ENCODE measurements at places on chromosomes 1 and 21.

DNA sequence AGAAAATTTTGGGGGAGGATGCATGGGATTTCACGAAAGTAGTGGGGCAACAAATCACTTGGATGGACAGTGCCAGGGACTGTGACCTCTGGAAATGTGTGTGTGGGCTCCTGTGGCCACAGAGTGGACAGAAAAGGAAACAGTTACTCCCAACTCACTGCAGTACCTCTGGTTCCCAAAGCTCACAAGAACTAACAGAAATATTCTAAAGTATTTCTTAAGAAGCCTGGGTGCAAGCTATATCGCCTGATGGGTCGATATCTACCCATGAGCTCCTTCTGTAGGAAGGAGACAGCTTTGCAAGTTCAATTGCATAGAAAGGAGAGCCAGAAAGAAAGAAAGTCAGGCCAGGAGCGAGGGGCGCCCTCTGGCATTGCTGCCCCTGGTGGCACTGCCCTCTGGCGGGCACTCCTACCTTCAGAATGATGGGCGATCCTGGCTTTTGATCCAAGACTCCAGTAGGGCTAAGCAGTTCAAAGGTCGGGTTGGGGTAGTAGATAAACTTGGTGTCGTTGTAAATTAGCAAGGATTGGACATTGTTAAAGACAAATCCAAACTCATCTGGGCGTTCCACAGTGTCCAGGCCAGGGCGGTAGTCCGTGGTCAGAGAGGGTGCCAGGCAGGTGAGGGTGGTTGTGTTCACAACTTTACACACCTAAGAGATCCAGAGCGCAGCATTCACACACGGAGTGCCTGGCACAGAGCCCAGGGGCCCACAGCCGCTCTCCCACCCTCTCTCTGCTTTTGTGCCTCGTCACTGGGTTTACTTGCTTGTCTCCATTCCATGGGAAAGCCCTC is 134.7 kb upstream of the CD34 start:
- DNase-seq, result no peak

DNA sequence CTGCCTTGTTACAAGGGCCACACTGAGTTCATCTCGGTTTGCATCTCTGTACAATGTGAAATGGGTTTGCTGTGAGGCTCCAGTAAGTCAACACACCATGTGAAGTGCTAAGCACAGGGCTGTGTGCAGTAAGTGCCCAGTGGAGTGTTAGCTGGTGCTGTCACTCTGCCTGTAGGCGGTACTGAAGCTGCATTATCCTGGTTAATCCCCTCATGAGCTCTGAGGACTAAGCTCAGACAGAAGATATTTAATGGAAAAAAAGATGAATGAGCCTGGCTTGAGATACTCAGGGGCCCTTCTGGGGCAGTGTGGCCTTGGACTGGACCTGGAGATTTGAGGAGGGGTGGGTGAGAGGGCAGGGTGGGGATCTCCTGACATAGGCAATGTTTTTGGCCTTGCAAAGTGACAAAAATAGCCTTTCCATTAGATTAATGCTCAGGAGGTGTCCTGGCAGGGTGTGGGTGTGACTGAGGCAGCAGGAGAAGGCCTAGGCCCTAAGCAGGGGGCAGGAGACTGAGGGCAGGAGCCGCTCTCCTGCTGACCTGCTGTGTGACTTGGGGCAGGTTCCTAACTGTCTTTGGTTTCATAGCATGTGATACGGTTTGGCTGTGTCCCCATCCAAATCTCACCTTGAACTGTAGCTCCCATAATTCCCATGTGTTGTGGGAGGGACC is 570.5 kb downstream of the PTPRU start:
- DNase-seq, result no peak

GRCh38 chr1:175338387-175339135 is 146.0 kb upstream of the KIAA0040 start:
- DNase-seq, result peak; percentile 60

GRCh38 chr1:147541672-147542568 is 619 bp downstream of the BCL9 start:
- peak; percentile 43 for DNase-seq

DNA sequence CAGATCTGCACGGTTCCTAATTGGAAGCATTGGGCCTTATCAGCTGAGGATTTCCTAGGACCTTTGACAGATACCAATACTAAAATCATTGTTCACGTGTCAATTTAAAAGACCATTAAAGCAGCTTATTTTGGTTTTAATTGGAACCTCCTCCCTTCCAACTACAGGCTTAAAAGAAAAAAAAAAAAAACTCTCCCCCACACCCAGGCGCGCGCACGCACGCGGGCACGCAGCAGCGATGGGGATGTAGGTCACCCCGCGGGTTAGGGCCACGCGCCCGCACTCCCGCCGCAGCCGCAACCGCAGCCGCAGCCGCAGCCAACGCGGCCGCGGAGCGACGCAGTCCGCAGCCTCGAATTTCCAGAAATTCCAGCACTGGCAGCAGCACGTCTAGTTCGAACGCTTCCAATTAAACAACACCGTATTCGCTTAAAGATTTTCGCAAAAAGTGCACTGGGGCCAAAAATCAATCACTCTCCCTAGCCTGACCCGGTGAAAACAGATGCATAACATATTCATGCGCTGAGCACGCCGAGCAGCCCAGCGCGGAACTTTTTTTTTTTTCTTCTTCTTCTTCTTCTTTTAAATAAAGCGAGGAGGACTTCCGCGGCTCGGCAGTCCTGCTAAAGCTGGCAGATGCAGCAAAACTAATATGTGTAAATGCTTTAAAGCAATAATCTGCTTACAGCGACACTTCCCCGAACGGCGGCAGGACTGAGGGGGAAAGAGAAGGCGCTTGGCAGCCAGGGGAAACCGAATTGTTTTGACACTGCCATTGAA is 13.3 kb upstream of the BARHL2 start:
- DNase-seq, result no peak

DNA sequence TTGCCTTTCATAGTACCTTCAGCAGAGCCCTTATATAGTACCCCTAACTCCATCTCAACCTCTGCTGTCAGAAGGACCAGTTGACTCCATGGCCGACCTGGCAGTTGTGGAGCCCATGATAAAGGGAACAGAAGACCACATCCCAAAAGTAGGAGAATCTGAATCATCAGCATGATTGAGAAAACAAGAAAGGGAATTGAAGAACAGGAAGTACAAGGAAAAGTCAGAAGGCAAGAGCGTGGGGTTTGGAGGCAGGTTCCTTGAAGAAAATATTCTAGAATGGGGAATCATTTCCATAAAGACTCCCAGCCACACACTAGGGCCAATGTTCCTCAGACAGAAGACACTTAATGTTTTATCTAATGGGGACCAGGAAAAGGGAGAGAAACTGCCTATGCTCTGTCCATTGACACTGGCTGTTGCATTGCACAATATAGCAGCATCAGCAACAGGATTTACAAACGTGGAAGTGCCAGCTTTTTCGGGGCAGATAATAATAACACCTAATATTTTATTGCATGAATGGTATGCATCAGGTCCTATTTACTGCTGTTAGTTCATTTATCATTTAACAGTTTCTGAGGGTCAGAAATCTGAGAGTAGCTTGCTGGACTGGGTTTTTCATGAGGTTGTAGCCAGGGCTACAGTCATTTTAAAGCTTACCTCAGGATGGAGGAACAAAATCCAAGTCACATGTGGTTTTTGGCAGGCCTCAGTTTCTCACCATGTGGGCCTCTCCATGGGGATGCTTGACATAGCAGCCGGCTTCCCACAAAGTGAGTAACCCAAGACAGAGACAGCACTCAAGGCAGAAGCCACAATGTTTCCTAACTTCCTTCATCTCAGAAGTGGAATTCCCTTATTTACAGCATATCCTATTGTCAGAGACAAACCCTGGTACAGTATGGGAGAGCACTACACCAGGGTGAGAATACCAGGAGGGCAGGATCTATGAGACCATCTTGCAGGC is 483.4 kb downstream of the PLPP3 start:
- DNase-seq, result no peak

DNA sequence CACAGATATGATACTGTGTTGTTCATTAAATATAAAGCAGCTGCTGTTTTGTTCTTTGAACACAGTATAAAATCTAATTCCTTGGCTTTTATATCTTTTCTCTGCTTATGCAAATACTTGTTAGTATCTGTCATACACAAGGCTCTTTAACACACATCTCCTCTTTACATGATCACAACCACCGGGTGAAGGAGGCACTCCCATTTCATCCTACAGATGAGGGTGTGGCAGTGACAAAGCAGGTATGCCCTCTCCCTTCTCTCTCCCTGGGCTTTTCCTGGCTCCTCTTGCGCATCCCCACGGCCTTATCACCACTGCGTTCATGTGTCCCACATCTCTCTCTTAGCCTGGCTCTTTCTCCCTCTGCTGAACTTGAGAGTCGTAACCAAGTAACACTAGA is 38.2 kb downstream of the JUN start:
- no peak for DNase-seq

DNA sequence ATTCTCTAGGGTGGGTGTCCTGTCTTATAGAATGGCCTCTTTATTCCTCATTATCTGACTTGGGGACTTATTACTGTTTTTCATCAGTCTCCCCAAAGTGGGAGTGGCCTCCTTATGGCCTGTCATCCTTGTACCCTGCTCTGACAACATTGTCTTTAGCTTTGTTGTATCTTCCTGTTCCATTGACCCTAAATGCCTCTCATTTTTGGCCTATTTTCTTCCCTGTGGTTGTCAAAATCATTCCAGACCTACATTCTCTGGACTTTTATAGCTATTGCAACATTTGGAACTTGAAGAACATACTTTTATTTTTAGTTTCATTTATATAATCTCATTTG is 9.7 kb downstream of the SFT2D2 start:
- DNase-seq, result no peak

DNA sequence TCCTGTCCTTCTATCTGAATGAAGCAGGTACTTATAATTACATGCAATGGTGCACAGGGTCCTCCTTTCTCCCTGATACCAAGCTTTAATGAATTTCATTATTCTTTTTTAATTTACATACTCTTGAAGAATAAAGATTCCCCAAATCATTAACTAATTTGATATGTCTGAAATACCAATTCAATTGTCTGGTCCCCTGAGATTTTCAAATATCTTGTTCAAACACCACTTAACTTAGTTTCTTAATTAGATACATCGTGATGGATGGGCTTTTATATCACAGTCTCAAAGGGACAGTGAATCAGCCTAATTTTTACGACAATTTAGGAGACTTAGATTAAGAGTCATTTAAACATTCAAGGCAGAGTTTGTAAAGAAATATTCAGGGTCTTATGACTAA is 1054.6 kb downstream of the PLA2G4A start:
- no peak for DNase-seq

DNA sequence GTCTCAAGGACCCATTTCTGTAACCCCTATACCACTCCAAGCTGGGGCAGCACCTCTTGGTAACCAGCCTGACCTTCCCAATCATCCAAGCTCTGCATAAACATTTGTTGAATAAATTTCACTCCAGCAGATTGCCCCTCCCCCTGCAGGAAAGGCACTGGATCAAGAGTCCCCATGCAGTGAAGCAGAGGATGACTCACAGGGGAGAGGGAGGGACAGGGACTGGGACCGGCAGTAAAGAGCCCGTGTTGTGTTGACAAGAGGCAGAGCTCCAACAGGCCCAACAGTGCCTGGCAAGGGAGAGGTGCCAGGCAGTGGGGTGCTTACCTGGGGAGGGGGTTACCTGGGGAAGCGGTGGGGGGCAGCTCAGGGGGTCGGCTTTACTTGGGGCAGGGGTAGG is 32.3 kb downstream of the SLC9A1 start:
- DNase-seq, result no peak

- no peak for DNase-seq
Observed at GRCh38 chr1:61100578-61100977, 18.2 kb downstream of the NFIA start.

GRCh38 chr1:208603721-208604120 is 359.5 kb upstream of the PLXNA2 start:
- no peak for DNase-seq

GRCh38 chr1:39752703-39753102 is 14.0 kb downstream of the PPIE start:
- DNase-seq, result no peak

- no peak for DNase-seq
Observed at GRCh38 chr1:162689745-162690671, 57.7 kb downstream of the DDR2 start.

DNA sequence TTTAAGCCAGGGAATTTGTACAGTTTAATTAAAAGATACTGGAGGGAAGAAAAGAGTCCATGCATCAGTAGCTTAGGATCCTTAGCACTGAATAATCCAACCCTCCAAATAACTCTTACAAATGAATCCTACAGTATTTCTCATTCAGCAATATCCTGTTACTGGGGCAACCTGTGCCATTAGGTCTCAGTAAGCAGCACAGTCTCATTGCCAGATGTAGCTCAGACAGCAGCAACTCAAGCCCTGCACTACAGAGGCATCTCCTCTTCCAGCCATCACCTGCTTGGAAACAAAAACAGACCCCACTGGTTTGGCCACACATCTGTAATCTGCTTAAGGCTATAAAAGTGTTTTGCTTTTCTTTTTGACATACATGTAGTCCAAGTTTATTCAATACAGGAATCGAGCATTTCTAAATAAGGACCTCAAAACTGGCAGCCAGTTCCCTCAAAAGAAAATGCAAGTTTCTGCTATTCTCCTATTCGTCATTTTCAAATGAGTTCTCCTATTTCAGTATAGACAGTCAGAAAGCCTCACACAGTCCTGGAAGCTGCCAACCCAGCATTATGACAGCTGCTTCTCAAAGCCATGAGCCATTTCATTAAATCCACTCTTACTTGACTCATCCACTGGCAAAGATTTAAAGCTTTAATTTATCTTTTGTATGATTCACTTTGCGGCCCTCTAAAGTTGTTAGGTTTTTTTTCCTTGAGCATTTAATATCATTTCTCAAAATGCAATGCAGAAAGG is 129.0 kb downstream of the APP start:
- DNase-seq, result no peak

- DNase-seq, result no peak
Observed at GRCh38 chr1:1954831-1955441, 35.9 kb upstream of the TMEM52 start.

DNA sequence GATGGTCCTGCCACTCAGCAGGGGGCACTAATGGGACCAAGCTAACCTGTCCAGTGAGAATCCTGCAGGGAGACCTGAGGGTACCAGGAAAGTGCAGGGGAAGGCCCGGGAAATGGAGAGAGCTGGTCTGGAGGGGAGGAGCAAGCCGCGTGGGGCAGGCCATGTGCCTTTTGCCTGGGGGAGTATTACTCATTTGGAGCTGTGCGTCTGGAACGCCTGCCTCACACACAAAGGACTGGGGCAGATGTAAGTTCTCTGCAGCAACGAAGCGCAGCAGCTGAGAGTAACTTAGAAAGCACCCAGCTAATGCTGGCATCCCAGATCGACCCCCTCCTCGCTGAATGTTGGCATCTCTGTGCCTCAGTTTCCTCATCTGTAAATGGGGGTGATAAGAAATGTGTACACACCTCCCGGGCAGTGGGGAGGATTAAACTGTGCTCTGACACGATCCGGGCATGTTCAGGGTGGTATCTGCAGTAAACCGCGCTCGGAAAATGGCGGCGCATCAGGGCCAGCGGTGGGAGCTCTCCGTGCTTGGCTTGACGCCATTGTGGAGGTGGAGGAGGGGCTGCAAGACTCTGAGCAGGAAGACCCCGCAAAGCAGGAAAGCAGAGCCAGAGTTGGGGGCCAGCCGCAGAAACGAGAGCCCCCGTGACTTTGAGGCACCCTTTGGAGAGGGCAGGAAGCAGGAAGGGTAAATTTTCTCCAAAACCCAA is 212.5 kb downstream of the NPHP4 start:
- DNase-seq, result no peak

All from iPS DF 6.9 (cell line).